GDM1 (cell line): ENCODE measurements at places on chromosomes 16 and 17.

DNA sequence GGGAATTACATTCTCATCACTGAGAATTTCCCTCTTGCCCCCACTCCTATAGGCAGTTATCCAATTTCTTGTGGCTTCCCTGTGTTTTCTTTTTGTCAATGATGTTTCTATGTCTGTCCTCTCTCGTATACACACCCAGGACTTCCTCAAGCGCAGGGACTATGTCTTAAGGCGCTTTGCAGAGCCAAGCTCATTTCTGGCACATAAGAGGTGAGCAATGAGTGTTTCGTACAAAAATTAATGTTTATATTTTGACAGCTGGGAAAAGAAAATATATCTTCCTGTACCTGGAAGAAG lies 947 bp downstream of the DDX42 start:
- DNase-seq, result no peak

- no peak for DNase-seq
Observed at GRCh38 chr17:45973946-45974859, 24.8 kb upstream of the STH start.

DNA sequence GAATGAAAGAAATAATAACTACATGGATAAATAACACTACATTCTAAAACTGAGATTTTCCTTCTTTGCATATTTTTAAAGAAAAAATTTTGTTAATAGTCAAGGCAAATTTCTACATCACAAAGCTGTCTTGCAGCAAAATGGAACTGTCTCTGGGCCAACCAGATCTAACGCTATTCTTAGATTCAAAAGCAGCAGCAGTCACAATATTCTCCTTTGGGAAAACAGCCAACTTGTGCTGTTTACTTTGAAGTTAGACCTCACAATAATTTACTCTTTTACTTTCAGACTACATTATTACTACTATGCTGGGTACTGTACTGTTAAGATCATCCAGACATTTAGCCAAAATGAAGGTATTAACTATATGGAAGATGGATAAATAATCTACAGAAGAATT lies 189.1 kb downstream of the CEP112 start:
- DNase-seq, result no peak

DNA sequence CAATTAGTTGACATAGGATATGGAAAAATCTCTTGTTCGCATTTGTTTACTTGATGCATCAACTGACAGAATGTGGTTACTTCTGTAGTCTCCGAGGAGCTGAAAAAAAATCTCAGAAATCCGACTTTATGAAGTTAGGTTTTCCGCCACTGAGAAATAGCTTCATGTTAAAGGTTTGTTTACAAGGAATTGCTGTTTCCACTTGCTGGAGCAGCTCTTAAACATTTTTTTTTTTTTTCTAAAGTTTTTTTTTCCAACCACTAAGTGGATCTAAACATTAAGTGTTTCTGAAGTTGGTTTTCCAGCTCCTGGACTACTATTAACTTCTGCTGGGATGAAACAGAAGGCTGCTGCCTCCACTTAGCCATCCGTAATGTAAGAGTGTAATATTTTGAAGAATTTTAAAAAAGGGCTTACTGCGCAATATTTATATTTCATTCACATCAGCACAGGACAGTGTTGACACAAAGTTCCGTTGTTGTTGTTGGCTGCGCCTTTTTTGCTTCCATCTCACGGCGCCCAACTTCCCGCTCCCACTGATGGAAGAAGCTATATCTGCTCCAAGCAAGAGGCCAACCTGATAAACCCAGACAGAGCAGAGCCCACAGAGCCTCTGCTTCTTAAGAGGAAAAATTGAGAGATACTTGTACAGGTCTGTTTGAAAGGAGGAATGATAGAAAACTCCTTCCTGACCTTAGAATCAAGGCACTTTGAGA lies 167.7 kb upstream of the KCNJ16 start:
- no peak for DNase-seq

DNA sequence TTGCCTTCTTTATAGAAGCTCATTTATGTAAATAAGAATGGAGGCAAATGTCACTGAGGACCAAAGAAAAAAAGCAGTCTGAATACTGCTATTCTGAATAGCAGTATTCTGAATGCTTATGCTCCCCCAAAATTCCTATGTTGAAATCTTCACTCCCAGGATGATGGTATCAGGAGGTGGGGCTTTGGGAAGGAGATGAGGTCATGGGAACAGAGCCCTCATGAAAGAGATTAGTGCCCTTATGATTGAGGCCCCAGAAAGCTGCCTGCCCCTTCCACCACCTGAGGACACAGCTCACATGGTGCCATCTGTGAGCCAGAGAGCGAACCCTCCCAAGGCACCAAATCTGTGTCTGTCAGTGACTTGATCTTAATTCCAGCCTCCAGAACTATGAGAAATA lies 28.8 kb downstream of the HEATR6 start:
- DNase-seq, result no peak

- DNase-seq, result no peak
Observed at GRCh38 chr17:64413513-64413912, 22.9 kb upstream of the PECAM1 start.

DNA sequence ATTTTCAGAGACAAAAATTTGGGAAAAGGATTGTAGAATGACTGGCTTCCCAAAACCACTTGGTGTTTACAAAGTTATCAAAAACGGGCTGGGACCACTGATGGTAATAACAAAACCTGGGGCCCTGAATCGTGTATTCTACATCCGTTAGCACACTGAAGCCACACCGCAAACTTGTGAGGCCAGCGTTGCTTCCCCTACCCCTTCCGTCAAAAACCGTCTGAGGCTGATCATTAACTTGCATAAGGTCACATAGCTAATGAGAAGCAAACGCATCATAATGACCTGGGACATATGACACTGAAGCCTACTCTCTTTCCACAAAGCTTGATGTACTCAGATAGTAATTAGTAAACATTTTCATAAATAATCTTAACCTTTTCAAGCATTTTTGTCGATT lies 704.3 kb downstream of the MAF start:
- DNase-seq, result peak; percentile 55

DNA sequence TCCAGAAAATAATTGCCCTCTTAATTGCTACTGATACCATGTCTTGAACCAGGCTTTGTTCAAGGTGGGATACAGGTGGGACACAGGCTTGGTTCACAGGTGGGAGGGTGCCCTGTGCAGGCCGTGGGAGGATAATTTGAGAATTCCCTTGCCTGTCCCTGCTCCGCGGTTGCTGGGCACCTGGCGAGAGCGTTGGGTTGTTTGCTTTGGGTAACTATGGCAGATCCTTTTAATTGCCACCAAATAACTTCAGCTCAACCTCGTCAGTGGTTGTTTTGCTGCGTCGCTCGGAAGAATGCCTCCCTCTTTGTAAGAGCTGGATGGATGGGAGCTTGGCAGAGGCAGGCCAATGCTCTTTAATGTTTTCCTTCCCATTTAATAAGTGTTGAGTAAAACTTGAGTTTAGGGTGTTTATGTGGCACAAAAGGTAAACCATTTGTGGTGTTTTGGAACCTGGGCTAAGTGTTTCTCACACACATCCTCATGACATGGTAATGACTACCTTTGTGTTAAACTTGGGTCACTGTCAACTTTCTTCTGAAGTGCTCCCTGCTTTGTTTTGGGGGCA lies 202.5 kb downstream of the MSI2 start:
- no peak for DNase-seq

DNA sequence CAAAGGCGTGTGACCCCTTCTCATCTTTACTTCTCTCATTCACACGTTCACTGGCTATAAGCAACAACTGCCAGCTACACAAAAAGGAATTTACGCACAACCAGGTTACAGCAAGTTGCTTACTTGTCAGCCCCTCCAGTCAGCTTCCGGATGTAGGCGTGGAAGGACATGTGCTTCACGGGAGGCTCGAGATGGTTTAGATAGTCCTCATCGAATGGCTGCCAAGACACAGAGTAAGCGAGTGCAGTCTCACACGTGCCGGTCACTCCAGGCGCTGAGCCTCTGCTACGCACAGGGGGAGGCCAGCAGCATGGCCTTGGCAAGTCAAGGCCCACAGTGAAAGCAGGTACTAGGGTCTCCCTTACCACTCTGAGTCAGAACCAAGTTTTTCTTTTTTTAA lies 28.3 kb downstream of the NPLOC4 start:
- DNase-seq, result no peak

GRCh38 chr17:42475121-42475520 lies 16.4 kb downstream of the ATP6V0A1 start:
- DNase-seq, result no peak

DNA sequence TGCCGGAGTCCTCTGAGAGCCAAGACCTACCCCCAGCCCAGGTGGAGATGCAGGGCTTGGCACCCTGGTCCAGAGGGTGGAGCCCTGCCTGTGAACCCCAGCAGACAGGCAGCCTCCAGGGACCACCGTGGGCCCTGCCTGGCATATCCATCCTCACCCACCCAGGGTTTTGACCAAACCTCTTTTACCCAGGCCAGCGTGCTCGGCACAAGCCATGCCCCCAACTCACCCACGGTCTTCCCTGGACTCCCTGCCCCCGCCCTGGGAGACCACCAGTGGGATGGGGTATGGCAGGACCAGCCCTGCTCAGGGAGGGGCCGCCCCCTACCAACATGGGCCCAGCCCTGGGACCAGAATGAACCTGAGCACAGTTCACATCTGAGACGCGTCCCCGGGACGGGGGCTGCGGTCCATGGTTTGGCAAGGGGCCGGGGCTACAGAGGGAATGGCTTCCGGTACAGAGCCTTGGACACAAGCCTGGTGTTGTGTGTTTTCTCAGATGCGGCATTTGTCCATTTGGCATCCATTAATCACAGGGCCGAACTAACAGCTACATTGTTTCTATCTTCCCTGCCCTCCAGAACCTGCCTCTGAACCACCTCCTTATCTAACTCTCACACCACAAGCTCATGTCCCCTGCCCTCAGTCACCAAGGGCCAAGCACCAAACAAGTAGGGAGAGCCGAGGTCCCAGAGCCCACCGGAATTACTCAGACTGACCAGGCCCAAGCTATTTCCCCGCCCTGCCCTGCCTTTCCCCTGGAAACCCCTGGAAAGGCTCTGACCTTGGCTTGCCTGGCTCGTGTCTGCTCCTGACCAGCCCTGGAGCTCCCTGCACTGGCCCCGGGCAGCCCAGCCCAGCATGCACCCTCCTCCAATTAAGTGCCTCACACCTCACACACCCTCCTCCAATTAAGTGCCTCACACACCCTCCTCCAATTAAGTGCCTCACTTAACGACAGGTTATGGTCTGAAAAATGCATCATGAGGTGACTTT lies 14.1 kb downstream of the HS3ST6 start:
- DNase-seq, result no peak

DNA sequence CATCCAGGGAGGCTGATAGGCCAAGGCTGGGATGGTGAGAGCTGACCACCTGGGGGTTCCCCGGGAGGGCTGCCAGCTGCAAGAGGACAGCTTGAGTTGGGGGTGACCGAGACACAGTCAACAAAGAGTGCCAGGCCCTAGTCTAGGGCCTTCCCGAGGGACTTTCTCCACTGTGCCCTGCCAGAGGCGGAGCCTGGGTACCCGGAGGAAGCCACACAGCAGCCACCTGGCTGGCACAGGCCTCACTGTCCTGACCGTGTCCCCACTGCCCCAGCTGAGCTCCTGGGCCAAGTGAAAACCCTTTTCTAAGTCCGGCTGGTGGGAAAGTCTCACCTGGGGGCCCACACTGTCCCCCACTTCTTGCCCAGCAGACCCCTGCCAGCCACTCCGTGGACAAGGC lies 71.9 kb upstream of the GSE1 start:
- no peak for DNase-seq

- no peak for DNase-seq
Observed at GRCh38 chr16:75097941-75098901, 18.4 kb downstream of the LDHD start.

- DNase-seq, result no peak
Observed at GRCh38 chr17:64327201-64327930, 63.3 kb downstream of the PECAM1 start.

- DNase-seq, result no peak
Observed at GRCh38 chr17:69716556-69716955, 302.1 kb downstream of the MAP2K6 start.

- DNase-seq, result no peak
Observed at GRCh38 chr17:58936295-58936694, 170.4 kb downstream of the TRIM37 start.
